Eye (tissue), 1 donor: ENCODE measurements at places on chromosomes 6 and 20.

DNA sequence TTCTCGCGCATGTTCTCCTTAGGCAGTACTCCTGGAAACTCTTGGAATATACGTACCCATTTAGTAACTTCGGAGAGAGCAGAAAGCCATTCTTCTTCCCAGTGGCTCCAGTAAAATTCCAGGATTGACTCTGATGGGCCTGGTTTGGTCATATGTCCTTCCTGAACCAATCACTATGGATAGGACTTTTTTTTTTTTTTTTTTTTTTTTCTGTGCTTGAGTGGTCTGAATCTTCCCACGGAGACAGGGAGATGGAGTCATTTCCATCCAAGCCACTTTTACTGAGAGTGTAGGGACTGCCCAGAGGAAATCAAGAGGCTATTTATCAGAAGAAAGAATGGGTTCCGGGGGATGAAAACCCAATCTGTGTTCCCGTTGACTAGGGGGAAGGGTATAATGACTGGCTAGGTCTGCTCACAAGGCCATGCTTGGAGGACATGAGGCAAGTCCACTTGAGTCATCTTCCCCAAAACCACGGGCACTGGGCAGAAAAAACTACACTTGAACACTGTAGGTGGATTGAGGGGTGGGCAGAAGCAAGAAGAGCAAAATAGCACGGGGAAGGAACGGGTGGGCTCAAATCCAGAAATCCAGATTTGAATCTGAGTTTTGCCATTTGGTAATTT, 35.4 kb upstream of the MRPS18A start:
- DNase-seq: no peak

DNA sequence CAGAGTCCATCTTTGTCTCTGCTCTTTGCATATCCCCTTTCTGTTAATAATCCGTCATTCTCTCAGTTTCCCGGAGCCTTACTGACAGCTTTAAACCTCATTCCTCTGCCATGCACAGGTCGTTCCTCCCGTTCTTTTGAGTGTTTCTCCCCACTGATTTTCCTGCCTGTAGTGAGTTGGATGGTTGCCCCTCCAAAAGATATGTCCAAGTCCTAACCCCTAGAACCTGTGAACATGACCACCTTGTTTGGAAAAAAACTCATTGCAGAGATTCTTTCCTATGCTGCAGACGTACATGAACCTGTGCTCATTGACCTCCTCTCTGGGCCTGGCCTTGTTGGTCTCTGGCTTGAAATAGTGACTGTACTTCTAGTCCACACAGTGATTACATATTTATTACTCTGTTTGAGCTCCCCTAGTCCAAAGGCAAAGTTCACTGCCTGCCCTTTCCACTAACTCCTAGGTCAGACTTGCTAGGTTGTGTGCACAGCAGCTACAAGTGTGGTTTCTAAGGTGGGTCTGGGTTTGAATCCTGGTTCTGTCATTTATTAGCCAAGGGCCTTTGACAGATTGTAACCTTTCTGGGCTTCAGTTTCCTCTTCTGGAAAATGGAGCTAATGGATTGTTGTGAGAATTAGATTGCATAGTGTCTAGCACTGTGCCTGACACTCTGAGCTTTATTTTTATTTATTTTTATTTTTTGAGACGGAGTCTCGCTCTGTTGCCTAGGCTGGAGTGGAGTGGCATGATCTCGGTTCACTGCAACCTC, 29.3 kb downstream of the PPARD start:
- DNase-seq: no peak

DNA sequence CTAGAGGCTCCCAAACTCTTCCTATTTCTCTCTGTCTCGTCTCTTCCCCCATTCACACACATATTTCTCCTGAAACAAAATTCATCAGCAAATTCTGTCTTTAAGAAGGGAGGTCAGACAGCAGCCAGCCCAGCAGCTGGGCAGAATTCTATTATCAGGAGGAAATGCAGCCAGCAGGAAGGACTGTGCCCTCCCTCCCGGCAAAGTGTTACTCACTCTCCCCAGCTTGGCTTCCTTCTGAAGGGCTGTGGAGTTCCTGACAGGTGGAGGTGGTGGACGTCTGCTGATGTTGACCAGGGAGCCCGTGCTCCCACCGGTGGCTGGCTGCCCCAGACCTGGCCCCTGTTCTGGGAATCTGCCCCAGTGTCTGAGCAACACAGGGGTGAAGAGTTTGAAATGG, 37.3 kb downstream of the KCNB1 start:
- no peak for DNase-seq

DNA sequence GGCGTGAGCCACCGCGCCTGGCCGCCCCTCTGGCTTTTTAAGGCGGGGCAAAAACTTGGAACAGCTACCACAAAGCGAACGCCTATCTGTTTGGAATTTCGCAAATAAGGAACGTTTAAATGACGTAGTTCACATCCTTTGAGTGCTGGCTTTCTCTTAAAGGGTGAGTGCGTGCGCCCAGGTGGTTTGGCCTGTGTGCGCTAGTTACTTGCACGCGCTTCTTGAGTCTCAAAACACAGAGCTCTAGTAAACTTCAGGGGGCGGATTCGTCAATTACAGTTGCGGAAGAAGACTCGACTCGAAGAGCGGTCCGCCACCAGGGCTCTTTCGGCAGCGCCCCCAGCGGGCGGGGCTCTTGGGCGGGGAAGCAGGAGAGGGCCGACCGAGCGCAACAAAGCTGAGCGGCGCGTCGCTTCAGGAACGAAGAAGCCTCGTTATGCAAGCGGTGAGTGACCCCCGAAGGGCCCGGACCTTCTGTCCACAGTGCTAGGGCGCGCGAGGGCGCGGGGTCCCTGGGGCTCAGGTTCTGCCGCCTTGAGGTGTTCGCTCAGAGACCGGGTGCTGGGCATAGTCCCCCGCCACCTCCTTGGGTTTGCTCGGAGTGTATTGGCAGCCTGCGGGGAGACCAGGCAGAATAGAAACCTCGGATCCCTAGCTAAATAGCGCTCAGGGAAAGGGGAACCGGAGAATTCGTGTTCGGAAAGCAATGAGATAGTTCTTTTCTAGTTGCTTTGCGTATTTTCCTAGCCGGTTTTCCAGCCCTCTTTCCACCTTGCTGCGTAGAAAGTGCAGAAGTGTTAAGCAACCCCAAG, at the start of gene SYCP2L:
SYCP2L (plus strand) TSS at position 362 of the 812 bp plus-strand sequence; CDS start at position 437, 75 bp downstream.
- DNase-seq: peak; percentile 87

- peak; percentile 57 for DNase-seq
Observed at GRCh38 chr20:59364611-59365010, 64.2 kb downstream of the EDN3 start.

GRCh38 chr20:1718604-1719384, 61.2 kb upstream of the SIRPG start:
- no peak for DNase-seq

DNA sequence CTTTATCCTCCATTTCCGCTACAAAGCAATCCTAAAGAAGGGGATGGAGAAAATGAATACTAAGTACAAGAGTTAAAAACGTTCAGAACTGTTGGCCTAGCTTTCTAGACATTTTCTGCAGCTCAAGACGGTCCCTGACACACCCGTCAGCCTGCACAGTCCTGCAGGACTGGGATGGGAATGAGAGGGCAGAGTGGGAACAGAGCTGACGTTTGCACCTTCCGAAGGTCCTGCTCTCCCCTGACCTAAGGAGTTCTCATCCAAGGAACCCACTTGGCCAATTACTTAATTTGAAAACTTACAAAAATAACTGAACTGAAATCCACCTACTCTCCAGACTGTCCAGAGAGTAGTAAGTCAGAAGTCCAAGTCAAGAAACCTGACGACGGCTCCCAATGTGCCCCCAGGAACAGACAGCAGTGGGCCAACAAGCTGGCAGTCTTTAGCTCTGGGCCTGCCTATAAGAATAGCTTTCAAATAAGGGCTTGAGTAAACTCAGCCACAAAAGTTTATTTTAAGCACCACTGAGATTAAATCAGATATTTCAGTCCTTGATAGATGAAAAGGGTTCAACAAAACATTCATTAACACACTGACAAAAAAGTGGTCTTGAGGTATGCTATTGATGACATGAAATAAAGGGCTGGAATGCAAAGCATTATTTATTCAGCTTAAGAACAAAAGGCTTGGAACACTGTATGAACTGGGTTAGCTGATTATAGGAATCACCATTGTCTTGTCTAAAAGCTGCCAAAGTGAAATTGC, 76.8 kb downstream of the CNKSR3 start:
- DNase-seq: peak; percentile 54

DNA sequence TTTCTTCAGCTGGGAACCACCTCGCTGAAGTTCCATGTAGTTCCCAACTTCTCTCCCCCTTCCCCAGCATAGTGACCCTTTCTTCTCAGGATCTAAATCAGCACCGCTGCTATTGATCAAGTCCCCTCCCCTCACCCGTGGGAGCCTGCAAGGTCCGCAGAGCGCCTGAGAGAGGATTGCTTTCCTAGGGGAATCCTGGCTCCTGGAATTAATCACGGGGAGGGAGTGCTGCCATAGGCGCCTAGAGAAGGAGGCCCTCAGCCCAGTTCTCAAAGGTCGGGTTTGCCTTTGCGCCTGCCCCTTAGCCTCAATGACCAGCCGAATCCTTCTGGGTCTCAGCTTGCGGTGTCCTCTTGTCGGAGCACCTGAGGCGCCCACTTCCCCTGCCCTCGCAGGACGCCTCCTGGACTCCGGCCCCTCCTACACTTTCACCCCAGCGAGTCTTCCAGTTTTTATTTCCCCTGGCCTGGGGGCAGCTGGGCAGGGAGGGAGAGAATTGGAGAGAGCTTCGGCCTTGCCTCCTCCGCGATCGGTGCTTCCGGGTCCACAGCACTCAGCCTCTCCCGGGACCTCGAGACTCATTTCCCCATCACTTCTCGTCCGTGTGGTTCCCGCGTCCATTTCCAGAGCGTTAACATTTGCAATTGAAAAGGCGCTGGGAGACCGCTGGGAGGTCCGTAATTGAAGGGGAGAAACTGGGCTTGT, 3.1 kb upstream of the NKX2-2 start:
- DNase-seq: peak; percentile 37

- no peak for DNase-seq
Observed at GRCh38 chr20:63521602-63522001, 1.0 kb downstream of the PPDPF start.

- DNase-seq: peak; percentile 62
Observed at GRCh38 chr20:17969884-17970409, 1.1 kb downstream of the MGME1 start.

GRCh38 chr6:47306887-47307286, 2.8 kb downstream of the TNFRSF21 start:
- no peak for DNase-seq

DNA sequence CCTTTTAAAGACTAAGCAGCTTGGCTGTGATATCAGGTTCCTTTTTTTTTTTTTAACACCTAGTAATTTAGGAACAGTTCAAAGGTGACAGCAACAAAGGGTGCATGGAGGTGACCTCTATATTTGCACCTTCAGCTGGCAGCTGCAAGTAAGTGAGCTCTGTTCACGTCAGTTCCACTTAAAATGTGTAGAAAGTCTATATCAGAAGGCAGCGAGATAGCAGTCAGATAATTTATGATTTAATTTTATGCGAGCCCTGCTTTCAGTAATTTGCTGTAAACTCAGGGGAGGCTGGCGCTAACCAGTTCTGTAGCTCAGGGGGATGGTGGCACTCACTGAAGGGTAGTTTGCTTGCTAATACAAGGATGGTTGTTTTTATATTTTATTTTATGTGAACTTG, 602.8 kb upstream of the MMS22L start:
- no peak for DNase-seq

- DNase-seq: no peak
Observed at GRCh38 chr6:37861452-37861851, 41.9 kb downstream of the ZFAND3 start.

DNA sequence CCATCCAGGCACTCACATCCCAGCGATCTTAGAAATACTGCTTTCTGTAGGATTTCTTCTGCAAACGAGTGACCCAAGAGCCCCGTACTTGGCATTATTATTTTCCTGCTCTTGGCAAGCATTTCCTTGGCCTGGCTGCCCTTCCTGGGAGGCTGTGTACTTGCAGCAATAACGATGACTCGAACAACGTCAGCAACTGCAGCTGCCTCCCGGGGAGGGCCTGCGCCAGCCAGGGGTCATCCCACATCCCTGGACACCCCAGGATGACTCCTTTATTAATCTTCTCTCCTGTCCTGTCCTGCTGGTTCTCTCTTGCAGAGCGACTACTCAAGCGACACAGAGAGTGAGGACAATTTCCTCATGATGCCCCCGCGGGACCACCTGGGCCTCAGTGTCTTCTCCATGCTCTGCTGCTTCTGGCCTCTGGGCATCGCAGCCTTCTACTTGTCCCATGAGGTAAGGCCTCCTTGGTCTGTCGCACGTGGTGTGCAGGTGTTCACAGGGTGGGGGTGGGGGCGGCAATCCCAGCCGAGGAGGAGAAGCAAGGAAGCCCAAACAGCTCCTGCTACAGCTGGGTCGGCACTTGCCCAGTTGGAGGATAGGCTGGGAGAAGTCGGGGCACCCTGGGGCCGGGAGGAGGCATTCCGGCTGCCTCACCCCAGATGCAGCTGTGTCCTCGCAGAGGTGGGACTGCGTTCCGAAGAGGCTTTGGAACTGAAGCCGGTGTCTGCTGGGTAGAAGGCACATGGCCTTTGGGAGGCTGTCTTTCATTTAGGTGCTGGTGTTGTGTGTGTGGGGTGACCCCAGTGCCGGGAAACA, 115.3 kb downstream of the SYNDIG1 start:
- no peak for DNase-seq

DNA sequence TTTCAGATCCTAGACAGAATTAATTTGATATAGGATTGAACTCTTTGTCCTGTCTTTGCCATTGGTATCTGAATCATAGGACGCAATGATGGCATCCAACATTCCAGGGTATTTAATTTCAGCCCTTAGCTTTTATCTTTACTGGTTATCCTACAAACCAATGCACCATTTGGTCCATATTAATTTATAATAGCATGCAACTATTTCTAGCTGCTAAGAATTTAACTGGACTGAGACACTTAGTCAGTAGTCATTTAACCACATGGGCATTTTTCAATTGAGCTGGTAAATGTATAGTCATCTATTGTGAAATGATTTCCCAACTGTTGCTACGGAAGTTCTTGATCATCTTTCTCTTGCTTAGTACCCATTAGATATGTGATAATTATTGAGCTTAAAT, 141.1 kb downstream of the CD164 start:
- no peak for DNase-seq

- peak; percentile 30 for DNase-seq
Observed at GRCh38 chr6:52352239-52353018, 9.5 kb upstream of the PAQR8 start.

GRCh38 chr6:114390176-114390575, 47.4 kb upstream of the HS3ST5 start:
- no peak for DNase-seq

GRCh38 chr6:90131614-90132423, 164.8 kb downstream of the BACH2 start:
- DNase-seq: peak; percentile 51

- peak; percentile 73 for DNase-seq
Observed at GRCh38 chr20:34708621-34709043, 4.5 kb downstream of the TP53INP2 start.

- peak; percentile 92 for DNase-seq
Observed at GRCh38 chr20:2162823-2163166, 61.2 kb downstream of the STK35 start.
